HepG2 (cell line): ENCODE measurements at places on chromosomes 3 and 15. TPM values are rescaled to one million over a fixed set of nuclear protein-coding genes. Genes with fewer than 3 reads are reported as not detected.

DNA sequence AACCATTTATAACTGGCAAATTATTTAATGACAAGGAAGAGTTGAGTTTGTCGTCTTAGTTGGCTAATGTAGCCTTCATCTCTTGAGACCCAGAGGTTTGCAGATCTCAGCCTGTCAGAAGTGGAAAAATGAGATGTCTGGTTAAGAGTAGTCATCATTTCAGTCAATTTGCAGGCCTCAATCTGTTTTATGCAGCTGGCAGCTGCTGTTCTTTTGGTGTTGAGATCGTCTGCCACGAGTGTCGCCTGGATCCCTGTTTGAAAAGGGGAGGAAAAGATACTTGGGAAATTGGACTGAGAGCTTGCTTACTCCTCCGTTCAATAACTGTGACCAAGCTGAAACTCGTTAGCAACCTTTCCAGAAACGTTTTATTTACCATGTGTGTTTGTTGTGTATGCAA lies 2.3 kb downstream of the PHLDB2 start:
- H3K4me1 ChIP-seq, result peaks cover 54% of the 10 kb centered on the region
- H3K4me3 ChIP-seq, result peak overlapping the region; percentile 98
- peak overlapping the region; percentile 92 for H3K27ac ChIP-seq
- no peaks in the 10 kb centered on the region for H3K27me3 ChIP-seq
- DNase-seq, result no peak
- no peaks in the 10 kb centered on the region for H3K36me3 ChIP-seq

DNA sequence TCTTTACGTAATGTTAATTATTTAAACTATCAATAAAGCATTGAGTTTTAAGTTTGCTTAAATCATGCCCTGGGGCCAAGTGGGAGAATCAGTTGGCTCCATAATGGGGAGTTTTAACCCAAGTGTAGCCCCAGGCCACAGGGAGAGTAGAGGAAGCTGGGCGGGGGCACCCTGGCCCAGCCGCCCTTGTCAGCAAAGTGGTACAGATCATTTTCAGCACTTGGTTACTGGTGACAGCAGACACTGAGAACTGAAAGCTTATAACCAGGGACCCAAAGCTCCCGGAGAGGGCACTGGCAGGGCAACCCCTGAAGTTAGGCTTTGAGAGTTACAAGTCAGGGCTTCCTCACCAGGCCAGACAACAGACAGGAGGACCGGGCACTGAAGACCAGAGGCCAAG lies 90.6 kb downstream of the SEMA5B start:
- no peak overlapping the region for H3K27ac ChIP-seq
- H3K4me3 ChIP-seq, result no peak overlapping the region
- no peaks in the 10 kb centered on the region for H3K27me3 ChIP-seq
- H3K4me1 ChIP-seq, result peaks cover 20% of the 10 kb centered on the region
- DNase-seq, result no peak

DNA sequence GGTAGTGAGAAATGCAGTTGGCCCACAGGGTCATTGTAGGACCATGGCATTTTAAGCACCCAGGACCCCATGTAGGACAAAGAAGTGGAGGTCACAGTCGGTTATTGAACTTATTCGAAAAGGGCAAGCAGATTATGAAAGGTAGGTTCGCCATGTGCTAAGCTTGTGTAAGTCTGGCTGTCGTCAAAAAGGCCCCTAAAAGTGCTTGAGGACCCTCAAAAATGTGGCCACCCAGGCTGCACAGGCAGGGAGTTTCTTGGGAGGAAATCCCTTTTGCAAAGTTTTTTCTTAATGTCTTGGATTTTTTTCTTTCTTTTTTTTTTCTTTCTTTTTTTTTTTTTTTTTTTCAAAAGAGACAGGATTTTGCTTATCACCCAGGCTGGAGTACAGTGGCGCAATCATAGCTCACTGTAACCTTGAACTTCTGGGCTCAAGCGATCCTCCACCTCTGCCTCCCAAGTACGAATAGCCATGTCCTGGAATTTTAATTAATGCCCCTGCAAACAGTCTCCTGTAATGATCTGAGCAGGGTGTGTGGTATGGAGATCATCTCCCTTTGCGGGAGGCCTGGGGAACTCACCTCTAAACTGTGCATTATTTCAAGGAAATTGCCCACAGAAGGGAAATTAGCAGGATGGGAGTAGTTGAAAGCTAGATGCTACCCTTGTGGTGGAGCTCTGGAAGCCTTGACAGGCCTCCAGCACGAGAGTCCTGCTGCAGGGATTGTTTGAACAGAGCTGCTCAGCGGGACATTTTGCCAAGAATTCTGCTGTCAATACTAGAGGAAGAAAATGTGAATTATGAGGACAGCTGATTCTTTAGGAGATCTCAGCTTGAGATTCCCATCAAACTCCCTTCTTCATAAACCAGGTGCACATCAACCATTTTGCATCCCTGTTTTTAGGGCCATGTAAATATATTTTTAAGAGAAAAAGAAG lies 28.4 kb downstream of the THSD4 start:
- peak; percentile 38 for DNase-seq
- H3K27me3 ChIP-seq, result no peaks in the 10 kb centered on the region
- H3K27ac ChIP-seq, result no peak overlapping the region
- peaks cover 10% of the 10 kb centered on the region; the same call in 1 of the 2 replicates for H3K4me1 ChIP-seq
- no peak overlapping the region for H3K4me3 ChIP-seq
- H3K36me3 ChIP-seq, result no peaks in the 10 kb centered on the region

DNA sequence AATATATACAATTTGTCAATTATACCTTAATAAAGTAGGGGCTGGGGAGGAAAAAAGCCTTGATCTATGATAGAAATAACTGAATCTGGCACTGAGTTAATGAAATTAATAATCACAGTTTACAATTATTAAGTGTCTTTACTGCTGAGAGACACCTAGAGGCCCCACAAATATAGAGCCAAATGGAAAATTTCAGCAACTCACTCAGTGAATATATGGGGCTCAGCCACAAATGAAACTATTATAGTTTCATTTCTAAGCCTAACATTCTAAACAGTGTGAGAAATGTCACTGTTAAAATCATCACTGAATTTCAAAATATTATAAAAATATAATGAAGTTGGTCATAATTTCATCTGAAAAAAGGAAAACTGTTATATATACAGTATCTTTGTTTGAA lies 40.3 kb downstream of the GNB4 start:
- H3K27me3 ChIP-seq, result no peaks in the 10 kb centered on the region
- H3K27ac ChIP-seq, result no peak overlapping the region
- H3K4me1 ChIP-seq, result no peaks in the 10 kb centered on the region
- H3K36me3 ChIP-seq, result no peaks in the 10 kb centered on the region
- no peak overlapping the region for H3K4me3 ChIP-seq
- no peak for DNase-seq

DNA sequence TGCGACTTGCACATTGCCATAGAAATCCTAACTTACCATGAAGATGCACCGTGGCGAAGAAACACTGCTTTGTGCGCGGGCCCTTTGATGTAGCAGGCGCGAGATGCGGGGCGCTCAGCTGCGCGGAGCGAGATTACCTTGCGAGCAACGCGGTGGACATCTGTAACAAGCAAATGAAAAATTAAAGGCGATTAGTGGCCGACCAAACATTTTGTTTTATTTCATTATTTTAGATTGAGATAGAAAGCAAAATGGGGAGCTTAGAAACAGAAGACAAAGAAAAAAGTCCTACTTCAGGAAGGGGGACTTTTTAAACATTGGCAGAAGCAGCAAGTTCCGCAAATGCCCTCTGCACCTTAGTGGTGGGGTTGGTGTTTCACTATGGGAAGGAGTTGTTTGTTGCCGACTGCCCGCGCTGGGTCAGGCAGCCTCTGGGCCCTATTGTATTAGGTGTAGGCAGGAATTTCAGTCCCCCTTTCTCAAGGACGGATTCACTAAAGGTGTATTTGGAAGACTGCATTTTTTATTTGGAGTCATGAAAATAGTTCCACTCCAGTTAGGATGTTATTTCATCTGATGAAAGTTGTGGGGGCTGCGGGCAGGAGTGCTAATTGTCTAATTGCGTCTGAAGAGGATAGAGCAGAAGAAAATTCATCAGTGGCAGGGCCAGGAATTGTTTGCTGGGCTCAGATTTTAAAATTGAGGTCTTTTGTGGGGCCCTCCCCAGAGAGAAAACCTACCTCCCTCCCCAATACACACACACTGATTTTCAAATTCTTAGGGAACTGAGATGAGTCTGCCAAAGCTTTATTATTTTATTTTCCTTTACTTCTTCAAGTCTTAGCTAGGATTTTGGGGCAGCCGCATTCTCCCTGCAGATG lies 17.4 kb downstream of the ZIC4 start:
- no peak for DNase-seq
- no peaks in the 10 kb centered on the region for H3K4me1 ChIP-seq
- no peaks in the 10 kb centered on the region for H3K36me3 ChIP-seq
- H3K27me3 ChIP-seq, result peaks cover 40% of the 10 kb centered on the region

GRCh38 chr3:164730815-164731360 lies 347.4 kb downstream of the SI start:
- H3K27me3 ChIP-seq, result no peaks in the 10 kb centered on the region; the same call in 1 of the 2 replicates
- no peaks in the 10 kb centered on the region for H3K36me3 ChIP-seq
- H3K4me3 ChIP-seq, result no peak overlapping the region
- no peak overlapping the region for H3K27ac ChIP-seq
- DNase-seq, result no peak

DNA sequence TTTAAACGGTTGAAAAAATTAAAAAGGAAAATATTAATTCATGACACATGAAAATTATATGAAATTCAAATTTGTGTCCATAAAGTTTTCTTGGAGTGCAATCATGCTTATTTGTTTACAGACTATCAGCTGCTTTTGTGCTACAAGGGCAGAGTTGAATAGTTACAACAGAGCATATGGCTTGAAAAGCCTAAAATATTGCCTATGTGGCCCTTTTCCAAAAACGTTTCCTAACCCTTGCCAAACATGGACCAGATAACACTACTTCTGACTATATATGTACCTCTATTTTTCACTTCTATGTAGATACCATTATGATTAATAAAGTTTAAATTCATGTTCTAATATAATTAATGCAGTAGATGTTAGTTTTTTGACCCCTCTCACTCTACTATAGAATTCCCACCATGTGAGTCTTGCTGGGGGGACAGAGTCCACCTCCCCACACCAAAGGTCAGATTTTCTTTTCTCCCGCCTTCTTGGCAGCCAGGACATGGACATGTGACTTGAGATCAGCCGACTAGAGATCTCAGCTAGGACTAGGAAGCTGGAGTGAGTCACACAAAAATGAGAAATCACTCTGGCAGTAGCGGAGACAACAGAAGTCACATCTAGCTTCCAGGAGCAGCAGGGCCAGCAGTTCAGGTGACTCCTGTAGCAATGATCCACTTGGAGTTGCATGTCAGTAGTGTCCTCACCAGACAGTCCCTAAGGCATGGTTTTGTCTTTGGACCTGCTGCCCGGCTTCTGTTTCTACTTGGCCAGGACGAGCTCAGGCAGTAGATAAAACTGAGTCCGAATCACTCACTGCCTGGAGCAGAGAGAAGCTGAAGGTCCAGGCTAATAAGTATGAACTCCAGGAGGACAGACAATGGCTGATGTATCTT lies 22.4 kb downstream of the CIAO2A start:
- peaks cover 5% of the 10 kb centered on the region; the same call in 1 of the 2 replicates for H3K36me3 ChIP-seq
- DNase-seq, result peak; percentile 74
- no peak overlapping the region for H3K4me3 ChIP-seq
- H3K27ac ChIP-seq, result peak overlapping the region; percentile 36

DNA sequence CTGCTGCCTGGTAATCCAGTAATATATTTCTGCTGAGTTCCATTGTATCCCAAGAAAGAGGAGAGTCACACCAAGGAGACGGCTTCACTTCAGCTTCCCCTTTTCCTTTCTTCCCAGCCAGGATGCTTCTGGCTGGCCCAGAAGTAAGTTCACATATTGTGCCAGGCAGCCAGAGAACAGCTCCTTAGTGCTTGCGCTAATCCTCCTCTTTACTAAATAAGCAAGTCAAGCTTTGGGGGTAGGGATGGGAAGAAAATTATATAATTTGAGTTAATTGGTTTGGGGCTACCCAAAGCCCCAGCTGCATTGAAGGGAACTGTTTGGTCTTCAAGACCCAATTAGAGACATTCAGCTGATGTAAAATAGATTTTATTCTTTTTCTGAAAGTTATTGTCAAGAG lies 218.8 kb upstream of the HES1 start:
- H3K4me3 ChIP-seq, result no peak overlapping the region
- no peak for DNase-seq
- no peaks in the 10 kb centered on the region for H3K36me3 ChIP-seq
- H3K27me3 ChIP-seq, result no peaks in the 10 kb centered on the region; the same call in none of the 2 replicates

DNA sequence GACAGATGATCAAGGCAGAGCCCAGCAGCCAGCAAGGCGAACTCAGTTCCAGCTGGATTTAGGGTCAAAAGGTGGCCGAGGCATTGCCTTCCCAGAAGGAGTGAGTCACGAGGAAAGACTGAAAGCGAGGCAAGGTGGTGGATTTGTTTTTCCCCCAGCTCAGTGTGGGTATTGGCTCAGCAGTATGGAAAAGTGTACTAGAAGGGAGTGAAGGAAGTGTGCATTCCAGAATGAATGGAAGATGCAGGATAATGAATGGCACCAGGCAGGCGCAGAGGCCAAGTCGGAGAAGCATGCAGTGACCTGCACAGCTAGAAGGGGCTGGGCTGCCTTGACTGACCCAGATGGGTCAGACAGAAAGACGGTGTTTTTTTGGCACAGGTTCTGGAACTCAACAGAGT lies 46.3 kb downstream of the FOXP1 start:
- DNase-seq, result no peak
- H3K27ac ChIP-seq, result no peak overlapping the region
- peaks cover 4% of the 10 kb centered on the region; the same call in 1 of the 2 replicates for H3K36me3 ChIP-seq
- H3K4me1 ChIP-seq, result peaks cover 12% of the 10 kb centered on the region

DNA sequence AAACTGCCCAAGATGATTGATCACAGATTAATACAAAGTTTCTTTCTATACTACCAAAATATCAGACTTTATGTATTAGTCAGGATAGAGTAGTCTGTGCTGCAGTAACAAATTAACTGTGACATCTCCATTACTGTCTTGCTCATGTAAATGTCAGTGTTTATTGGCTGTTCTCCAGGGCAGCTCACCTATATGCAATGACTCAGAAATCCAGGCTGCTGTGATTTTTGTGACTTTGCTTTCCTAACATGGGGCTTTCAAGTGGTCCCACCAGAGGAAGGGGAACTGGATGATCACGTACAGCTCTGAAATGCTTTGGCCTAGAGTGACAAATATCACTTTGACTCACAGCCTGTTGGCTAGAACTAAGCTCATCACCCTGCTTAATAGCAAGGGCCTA lies 12.9 kb downstream of the PLS1 start:
- H3K27ac ChIP-seq, result no peak overlapping the region
- H3K27me3 ChIP-seq, result no peaks in the 10 kb centered on the region
- H3K4me1 ChIP-seq, result no peaks in the 10 kb centered on the region
- DNase-seq, result no peak
- H3K36me3 ChIP-seq, result no peaks in the 10 kb centered on the region

DNA sequence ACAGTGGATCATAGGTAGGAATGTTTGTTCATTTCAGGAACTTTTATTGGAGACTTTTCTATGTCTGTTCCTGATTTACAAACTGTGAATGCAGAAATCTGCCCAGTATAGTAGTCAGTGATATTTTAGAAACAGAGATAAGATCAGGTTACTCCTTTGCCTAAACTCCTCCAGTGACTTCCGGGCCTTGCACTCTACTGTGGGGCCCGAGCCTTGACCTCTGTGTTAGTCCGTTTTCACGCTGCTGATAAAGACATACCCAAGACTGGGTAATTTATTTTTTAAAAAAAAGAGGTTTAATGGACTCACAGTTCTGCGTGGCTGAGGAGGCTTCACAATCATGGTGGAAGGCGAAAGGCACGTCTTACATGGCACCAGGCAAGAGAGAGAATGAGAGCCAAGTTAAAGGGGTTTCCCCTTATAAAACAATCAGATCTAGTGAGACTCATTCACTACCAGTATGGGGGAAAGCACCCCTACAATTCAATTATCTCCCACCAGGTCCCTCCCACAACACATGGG lies 127.1 kb downstream of the DNAJB8 start:
- H3K36me3 ChIP-seq, result peaks cover 30% of the 10 kb centered on the region; the same call in 2 of the 3 replicates
- no peak overlapping the region for H3K4me3 ChIP-seq
- H3K27ac ChIP-seq, result no peak overlapping the region
- no peak for DNase-seq

UPK1B gene
- polyA plus RNA-seq, result not detected in 2 replicates

SOX14 gene
- polyA plus RNA-seq, result not detected in 2 replicates

DGKG gene
- 3.1 and 3.8 TPM in 2 replicates for polyA plus RNA-seq

CELSR3 gene
- 6.7 and 8.3 TPM in 2 replicates for polyA plus RNA-seq

CCDC54 gene
- polyA plus RNA-seq, result not detected in 2 replicates

CCDC33 gene
- 0.08 and 0.30 TPM in 2 replicates for polyA plus RNA-seq
